HFFc6 (cell line): ENCODE measurements at places on chromosomes 2 and 18. TPM values are rescaled to one million over a fixed set of nuclear protein-coding genes. Genes with fewer than 3 reads are reported as not detected.

The PKDCC gene
- 0.14 TPM in 1 of 3 replicates, not detected in the others for total RNA-seq

The ARMC9 gene
- total RNA-seq, result 50.0 to 93.2 TPM (median 51.8 TPM) in 3 replicates

The TDRD15 gene
- not detected in 3 replicates for total RNA-seq

The TTL gene
- 50.1 to 67.1 TPM (median 55.2 TPM) in 3 replicates for total RNA-seq

DNA sequence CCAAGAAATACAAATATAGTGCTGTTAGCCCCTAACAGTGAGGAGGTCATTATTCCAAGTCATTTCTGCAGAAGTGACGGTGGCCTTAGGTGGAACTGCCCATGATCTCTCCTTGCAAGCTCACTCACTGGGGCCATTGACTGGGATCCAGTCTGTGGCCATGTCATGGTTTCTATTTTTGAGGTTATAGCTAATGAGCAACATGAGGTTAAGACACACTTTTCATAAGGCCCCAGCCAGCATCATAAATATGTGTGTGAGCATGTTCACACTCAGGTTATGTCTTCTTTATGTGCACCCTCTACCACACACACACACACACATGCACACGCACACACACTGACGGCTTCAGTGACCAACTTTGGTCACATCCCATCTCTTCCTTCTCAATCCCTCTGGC is 484 bp downstream of the AFF3 start:
- no peak for DNase-seq

GRCh38 chr18:51196811-51197660 is 445 bp downstream of the MEX3C start:
- peak; percentile 21 for DNase-seq

- peak; percentile 22 for DNase-seq
Measured at GRCh38 chr2:30691948-30692828, 115.1 kb downstream of the CAPN13 start.

- no peak for DNase-seq
Measured at GRCh38 chr18:69022426-69022825, 224.5 kb downstream of the CCDC102B start.

- no peak for DNase-seq
Measured at GRCh38 chr2:181626671-181627070, 30.2 kb downstream of the CERKL start.

- no peak for DNase-seq
Measured at GRCh38 chr2:199197448-199197847, 260.3 kb downstream of the SATB2 start.

DNA sequence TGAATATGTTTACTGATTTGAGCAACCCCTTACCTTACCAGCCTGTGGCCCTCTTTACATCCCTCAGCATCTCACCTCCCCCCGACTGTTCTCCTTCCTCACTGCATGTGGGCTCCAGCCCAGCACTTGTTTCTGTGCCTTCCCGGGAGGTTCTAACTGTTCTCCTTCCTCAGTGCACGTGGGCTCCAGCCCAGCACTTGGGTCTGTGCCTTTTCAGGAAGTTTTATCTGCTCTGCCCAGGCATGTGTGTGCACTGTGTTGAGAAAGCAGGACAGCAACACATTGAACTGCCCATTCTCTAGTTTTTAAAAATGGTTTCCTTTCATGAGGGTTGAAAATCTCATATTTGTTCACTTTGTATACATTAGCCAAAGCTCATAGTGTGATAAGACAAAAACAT is 158.4 kb downstream of the ATP9B start:
- no peak for DNase-seq

DNA sequence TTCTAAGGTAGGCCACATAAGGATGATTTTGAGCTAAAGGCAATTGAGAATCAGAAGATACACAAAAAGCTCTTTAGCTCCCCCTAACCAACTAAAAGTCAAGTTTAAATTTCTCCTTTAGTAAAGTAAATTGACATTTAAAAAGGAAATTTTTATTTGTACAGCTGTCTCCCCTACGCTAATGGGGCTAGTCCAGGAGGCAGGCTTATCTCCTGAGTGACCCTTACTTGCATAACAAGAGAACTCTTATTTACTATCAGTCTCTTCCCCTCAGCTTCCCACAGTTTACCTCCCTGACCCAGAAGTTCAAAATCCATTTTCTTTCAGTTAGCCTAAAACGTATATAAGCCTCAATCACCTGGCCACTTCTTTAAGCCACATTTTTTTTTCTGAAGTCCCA is 1002.8 kb upstream of the NRXN1 start:
- DNase-seq, result no peak

DNA sequence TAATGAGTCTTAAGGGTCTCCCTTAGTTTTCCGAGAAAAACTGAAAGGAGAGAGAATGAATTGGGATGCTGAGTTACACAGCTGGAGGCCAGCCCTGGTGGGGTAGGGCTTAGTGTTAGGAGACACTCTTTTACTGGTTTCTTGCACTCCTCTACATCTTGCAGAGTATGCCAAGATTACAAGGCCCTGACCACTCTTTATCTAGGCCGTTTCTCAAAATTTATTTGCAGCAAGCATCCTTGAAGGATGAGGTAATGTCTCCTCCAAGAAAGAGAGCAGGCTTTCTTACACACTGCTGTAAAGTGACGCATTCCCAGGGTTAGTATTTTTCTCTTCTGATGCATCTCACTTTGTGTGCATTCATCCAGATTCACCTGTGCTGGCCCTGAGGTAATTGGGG is 166.2 kb downstream of the TDRD15 start:
- no peak for DNase-seq

- no peak for DNase-seq
Measured at GRCh38 chr2:25421820-25422411, 80.2 kb upstream of the DNMT3A start.

DNA sequence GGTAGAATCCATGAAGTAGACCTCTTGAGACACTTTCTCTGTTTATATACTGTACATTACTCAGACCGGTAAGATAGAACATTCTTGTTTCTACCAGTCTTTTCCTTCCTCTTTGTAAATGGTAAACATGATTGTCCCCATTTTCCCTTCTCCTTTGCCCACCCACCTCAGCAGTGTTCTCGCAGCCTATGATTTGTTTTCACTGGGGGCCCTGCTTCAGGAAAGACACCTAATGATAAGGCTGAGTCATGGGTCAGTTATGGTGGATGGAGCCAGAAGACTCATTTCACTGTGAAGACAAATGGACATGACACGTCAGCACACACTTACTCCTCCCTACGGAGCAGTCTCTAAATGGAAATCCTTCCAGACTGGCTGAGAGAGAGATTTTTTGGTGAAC is 23.7 kb downstream of the CENPO start:
- peak; percentile 78 for DNase-seq

- no peak for DNase-seq
Measured at GRCh38 chr2:107936433-107937359, 49.6 kb upstream of the SLC5A7 start.

- no peak for DNase-seq
Measured at GRCh38 chr2:116809109-116809508, 1005.4 kb upstream of the DDX18 start.
